Activated naive CD8-positive, alpha-beta T cell treated with anti-CD3 and anti-CD28 coated beads, Interleukin-2, amount 50 U/mL, for 16 hours (primary cell): ENCODE measurements at places on chromosomes 3 and 15.

DNA sequence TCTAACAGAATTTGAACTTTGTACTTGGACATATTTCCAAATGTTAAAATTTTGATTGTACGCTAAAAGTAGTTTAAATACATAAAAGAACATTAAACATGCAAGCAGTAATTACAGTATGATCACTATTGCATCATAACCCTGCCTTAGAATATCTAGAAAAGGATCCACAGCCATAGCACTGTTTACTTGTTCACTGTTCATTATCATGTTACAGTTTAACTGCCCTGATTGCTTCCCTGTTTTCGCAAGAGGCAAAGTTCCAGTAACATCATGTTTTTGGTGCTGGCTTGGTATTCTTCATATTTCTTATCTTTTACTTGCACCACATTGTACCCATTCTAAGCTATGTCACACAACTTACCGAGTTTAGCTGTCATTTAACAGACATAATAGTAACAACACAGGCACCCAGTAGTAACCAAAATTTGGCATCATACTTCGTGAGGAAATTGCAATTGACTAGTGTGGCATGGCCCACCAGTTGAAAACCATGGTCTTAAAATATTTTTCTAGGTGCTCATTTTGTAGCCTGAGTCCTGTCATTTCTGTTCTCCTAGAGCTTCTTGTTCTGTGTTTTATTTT lies 13.3 kb upstream of the TMEM87A start:
- no peak for DNase-seq

- DNase-seq = no peak
Measured at GRCh38 chr3:36729204-36730056, 34.9 kb downstream of the DCLK3 start.

DNA sequence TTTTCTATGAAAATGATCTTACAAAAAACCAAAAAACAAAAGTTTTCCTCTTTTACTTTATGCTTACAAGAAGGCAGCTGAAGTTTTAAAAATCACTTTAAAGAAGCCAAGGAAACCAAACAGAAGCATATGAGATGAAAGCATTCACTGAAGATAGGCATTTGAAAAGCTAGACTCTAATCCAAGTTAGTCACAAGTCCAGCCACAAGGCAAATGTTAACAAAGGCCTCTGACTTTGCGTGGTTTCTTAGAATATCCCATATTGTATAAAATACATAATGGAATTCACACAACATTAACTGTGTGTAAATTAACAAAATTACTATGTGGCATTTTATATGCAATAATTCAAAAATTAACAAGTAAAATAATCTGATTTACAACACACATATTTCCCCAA lies 17.7 kb downstream of the MRPL3 start:
- DNase-seq = no peak

GRCh38 chr3:147816752-147817151 lies 407.6 kb downstream of the ZIC1 start:
- no peak for DNase-seq

DNA sequence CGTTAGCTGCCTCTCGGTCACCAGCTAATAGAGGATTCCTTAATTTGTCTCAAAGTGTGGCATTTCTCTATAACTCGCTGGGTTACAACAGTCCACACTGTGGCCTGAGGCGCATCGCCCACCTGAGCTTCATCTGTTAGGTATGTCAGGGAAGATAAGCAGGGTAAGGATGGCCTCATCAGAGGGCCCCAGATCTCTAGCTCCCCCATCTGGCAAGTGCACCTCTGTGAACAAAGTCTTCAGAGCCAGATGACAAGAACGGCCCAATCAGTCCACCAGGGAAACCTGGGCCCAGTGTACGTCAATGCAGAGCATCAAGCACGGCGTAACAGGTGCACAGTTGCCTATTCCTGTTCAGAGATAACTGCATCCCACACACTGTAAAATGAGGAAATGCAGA lies 23.2 kb downstream of the FRG2C start:
- DNase-seq = no peak

DNA sequence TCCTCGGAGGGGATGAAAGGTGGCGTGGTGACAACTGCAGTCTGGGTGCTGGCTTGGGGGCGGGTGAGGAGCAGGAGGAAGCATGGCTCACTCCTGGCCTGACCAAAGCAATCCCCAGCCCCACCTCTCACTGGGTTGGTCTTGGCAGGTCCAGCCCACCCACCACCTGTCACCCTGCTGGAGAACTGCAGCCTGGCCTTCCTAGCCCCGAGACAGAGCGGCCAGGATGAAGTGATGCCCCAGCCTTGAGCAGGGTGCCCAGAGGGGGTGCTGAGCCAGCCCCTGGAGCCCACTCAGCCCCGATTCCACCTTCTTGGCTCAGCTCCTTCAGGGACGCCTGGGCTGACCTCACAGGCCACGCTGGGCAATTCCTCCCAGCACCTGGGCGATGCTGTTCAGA lies 89.9 kb downstream of the IQSEC1 start:
- DNase-seq = no peak

DNA sequence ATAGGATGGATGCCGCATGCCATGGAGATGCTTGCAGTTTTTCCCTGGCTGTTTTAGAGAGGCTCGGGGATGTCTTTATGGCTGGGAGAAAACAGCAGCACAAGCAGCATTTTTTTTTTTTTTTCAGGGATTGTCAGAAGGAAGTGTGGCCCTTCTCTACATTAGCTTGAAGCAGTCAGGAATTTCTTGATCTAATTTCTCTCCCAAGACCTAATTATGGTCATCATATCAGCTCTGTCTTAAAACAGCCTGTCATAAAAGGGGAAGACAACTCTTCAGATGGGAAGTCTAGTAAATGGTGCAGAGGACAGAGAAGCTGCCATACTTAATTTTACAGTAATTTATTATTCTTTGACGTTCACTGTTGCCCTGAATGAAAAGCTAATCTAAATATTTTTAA lies 44.5 kb downstream of the EAF1 start:
- DNase-seq = no peak

- DNase-seq = no peak
Measured at GRCh38 chr15:99449514-99449913, 116.3 kb upstream of the MEF2A start.

DNA sequence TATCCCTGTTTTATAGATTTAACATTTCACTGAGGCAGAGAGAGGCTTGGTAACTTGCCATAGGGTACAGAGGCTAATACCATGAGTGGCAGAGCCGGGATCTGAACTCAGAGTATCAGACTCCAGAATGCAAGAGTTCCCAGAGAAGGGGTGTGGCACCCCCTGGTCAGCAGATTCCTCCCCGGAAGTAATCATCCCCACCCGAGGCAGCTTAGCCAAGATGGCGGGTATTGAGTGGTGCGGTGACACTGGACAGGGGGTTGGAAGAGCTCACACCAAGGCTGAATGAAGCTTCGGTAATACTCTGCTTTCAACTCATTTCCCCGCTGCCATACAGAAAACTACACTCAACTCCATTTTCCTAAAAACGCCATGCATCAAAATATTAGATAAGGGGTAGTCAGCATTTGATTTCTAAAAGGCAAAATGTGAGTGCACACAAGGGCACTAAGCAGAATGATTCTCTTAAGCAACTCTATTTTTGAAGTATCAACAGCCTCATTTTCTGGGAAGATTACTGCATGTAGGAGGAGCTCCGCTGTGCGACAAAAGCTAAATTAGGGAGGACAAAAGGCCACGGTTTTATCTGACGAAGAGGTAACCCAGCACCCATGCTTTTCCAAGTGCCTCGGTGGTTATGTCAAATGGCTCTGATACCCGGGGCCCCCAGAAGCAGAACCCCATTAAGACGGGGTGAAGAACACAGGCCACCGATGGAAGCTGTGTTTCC lies 166.7 kb downstream of the NUP210 start:
- DNase-seq = no peak

DNA sequence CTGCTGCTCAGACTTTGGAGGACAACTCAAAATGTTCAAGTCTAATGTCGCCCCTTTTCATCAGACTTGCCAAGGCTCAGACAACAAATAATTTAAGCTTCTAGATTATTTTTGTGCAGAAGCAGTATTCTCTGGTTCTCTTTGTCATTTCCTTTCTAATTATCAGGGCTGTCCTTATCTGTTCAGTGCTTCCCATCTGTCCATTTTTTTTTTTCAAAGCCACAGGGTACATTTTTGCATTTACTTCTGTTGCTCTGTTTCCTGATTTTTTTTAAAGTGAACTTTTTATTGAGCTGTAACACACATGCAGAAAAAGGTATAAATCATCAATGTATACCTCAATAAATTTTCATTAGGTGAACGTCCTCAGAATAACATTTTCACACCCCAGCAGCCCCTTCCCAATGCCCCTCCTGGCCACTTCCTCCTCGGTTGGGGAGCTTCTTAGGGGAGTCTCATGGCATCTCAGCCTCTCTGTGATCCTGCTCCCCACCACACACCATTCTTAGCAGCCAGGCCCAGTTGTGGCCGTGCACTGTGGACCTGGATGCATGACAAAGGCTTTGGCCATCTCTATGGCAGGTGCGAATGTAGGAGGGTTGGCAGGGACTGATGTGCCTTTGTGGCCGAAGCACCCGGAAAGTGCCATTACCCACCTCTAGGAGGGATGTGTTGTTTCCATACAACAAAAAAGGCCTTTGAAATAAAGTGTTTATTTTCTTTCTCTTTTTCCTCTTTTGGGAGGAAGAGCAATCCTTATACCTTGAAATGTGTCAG lies 303.5 kb upstream of the LRRFIP2 start:
- no peak for DNase-seq

- DNase-seq = no peak
Measured at GRCh38 chr3:99175276-99175812, 273.8 kb upstream of the DCBLD2 start.

DNA sequence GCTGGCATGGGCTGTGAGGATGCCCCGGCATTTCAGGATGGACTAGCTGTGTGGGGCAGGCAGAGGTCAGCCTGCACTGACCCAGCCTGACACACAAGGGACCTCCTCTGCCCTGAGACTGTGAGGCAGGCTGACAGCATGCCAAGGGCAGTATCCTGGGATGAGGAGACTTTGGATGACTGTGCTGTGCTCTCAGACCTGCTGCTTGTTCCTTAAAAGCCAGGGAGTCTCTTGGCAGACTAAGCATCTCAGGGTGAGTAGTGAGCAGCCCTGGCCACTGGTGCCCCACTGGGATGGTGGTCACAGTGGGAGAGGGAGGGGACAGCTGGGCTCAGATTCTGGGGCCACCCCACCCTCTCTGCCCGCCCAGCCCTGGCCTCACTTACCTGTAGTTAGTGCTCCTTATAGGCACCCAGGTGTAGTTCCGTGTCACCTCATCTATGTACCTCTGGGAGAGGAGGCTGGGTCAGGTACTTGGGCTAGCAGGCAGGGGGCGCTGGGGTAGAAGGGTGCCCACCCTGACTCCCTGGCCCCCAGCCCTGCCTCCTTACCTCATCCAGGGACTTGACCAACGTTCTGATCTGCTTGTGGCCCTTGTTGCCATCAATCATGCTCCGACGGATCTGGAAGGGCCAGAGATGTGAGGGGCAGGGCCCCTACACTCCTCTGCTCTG lies 16.1 kb upstream of the TMEM115 start:
- no peak for DNase-seq

- DNase-seq = no peak
Measured at GRCh38 chr3:135228201-135228600, 433.1 kb downstream of the EPHB1 start.
